ENCODE measurements at places on chromosomes 16 and 17.
A peak's percentile ranks its signal among the peaks of the same experiment; 100 is the strongest.

DNA sequence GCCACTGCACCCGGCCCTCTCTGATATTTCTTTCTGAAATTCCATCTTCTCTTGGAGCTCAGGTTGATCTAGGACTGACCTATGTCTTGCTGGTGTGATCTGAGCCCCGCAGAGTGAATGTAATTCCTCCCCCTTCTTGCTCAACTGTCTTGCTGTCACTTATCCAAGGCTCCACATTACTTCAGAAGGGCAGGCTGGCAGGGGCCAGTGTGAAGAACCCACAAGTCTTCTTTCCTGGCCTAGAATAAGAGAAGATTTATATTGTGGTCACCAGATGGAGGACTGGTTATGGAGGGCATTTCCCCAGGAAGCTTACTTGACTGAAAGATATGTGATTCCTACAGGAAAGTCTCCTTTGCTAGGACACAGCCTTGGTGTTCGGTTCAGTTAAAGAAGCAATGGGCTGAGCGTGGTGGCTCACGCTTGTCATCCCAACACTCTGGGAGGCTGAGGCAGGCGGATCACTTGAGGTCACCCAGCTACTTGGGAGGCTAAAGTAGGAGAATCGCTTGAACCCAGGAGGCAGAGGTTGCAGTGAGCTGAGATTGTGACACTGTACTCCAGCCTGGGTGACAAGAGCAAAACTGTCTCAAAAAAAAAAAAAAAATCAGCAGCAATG is 13.4 kb downstream of the ITGAL start:
- DNase-seq, result no peak

DNA sequence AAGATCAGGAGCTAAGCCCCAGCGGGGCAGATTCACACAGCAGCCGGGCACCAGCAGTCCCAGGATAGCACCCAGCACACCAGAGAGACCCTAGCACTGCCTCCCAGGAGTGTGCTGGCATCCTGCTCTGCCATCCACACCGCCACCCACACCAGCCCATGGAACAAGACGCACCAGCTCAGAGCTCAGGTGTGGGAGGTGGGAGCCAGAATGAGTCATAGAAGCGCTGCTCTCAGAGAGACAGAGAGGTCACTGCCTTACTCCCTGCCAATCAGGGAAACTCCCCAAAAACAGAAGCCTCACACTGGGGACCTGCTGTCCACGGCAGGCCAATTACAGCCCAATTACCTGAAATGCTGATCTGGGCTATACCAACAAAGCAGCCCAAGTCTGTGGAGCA is 64.9 kb downstream of the CDYL2 start:
- DNase-seq, result peak; percentile 14

DNA sequence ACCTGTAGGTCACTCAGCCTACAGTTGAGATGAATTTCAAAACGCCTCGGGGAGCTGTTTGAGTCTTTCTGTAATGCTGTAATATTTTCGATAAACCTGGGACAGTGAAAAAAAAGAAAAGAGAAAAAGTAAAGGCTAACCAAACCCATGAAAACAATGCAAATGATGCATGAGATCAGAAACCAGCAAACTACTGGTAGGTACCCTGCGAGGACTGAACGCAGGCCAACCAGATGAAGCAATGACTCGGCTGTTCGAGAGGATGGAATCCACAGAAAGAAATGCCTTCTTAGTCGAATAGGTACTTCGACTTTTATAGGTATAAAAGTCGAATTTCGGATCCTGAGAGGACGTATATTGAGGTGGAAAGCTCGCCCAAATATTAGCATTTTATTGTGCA is 509 bp upstream of the ATAD5 start:
- no peak for DNase-seq

DNA sequence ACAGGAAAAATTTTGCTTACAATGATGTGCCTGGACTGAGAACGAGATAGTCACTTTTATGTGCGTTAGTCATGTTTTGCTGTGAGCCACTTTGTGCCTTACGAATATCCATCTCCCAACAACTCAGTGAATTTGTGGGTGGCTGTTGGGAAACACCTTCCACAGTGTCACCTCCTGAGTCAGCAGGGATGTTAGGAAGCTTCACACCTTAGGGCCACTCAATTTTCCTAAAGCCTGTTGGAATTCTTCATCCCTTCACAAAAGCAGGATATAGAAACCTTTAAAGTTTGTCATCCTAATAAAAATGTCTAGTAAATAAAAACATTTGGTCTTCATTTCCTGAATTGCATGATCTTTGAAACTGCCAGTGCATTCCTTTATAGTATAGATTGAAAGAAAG is 4.3 kb upstream of the KRTAP3-1 start:
- no peak for DNase-seq

GRCh38 chr17:16900288-16900882 is 71.5 kb downstream of the TNFRSF13B start:
- DNase-seq, result no peak

DNA sequence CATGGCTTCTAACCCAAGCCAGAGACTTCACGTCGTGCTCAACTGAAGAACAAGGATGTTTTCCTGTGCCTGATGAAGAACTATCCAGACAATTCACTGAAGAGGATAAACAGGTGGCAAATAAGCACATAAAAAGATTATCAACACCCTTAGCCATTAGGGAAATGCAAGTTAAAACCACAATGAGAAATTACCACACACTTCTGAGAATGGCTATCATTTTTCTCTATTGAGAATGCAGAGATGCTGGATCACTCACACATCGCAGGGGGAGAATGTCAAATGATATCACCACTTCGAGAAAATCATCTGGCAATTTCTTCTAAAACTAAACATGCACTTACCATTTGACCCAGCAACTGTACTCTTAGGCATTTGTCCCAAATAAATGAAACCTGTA is 162.8 kb downstream of the IRX3 start:
- DNase-seq, result no peak

DNA sequence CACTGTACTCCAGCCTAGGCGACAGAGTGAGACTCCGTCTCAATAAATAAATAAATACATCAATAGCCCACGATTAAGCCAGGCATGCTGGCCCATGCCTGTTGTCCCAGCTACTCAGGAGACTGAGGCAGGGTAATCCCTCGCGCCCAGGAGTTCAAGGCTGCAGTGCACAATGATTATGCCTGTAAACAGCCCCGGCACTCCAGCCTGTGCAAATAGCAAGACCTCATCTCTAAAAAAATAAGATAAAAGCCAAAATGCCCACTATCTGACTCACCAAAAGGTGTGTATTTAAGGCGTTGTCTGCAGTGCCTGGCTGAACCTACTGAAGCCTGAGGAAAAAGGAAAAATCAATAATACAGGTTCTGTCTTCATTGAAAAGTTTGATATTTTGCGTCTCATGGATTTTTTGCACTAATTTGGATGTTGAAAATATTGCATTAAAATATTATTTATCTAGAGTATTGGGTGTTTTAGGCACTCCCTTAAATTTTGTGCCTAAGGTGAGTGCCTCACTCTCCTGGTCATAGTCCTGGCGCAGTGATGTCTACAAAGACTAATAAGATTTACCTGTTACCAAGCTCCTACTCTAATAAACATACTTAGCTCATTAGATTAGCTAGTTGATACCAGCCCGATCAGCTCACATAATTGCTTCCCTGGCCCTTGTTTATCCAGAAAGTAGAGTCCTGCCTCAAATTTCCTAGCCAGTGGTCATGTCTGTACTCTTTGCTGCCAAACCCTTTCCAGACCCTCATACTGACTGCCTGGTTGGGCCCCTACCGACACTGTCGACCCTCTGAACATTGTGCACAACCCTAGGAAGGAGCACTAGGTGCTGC is 24.7 kb upstream of the TOB1 start:
- no peak for DNase-seq

GRCh38 chr16:49635009-49635350 is 220.9 kb downstream of the ZNF423 start:
- DNase-seq, result no peak
